GM12891 (cell line): ENCODE measurements at places on chromosomes 11 and 22.

- no peak for DNase-seq
Observed at GRCh38 chr11:85590848-85591483, 36.2 kb downstream of the DLG2 start.

DNA sequence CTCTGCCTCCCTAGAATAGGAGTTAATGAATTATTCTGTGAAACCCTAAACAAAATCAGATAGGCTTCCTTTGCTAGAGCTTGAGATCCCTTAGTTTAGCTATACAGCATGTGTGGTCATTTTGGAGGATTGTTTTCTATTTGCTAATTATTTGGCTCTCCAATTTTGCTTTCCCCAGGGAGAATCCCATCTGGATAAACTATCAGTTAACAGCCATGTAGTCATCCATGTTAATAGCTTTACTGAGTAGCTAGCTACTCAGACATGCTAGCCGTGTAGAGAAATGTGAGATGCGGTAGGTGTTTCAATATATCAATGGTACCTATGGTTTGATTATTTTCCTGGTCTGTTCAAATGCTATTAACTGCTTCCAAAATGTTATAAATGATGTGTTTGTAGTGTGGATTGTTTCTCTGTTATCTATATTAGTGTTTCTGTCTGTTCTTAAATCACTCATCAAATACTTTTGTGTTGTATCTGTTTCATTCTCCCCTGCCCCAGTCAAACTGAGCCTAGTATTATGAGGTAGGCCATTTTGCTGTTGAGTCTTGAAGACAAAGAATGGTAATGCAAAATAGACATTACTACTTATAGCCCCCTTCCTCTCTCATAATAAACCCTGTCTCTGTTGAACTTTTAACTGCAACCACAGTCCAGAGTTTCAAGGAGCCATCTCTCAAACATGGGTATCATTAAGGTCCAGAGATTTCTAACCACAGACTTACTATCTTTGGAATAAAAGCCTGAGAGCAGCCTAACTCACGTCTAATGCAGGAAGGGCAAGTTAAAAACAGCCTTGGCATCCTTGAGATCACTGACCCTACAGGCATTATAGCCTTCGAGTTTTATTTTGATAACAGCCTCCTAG lies 56.1 kb upstream of the GRAMD1B start:
- DNase-seq, result no peak

- no peak for DNase-seq
Observed at GRCh38 chr11:45669956-45670355, 4.5 kb upstream of the CHST1 start.

- no peak for DNase-seq
Observed at GRCh38 chr11:68142028-68142412, 20.8 kb upstream of the CHKA start.

- no peak for DNase-seq
Observed at GRCh38 chr11:41301023-41301422, 158.4 kb downstream of the LRRC4C start.

DNA sequence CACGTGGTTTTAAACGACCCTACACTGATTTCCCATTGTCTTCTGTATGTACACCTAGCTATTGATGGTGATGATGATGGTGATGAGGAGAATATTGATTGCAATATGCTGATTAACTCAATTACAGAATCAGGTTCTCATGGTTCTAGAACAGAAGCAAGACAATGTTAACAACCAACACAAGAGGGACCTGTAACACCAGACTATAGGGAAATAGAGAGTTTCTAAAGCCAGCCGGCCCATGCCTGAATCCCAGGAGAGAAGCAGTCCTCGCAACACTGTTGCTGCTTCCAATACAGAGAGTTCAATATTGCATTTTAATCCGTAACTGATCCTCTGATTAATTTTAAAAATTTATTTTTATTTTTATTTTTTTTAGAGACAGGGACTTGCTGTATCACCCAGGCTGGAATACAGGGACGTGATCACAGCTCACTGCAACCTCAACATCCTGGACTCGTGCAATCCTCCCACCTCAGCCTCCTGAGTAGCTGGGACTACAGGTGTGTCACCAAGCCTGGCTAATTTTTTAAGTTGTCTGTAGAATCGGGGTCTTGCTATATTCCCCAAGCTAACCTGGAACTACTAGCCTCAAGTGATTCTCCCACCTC lies 22.2 kb upstream of the UBASH3B start:
- DNase-seq, result no peak

- no peak for DNase-seq
Observed at GRCh38 chr11:119622454-119623143, 106.4 kb downstream of the NECTIN1 start.

DNA sequence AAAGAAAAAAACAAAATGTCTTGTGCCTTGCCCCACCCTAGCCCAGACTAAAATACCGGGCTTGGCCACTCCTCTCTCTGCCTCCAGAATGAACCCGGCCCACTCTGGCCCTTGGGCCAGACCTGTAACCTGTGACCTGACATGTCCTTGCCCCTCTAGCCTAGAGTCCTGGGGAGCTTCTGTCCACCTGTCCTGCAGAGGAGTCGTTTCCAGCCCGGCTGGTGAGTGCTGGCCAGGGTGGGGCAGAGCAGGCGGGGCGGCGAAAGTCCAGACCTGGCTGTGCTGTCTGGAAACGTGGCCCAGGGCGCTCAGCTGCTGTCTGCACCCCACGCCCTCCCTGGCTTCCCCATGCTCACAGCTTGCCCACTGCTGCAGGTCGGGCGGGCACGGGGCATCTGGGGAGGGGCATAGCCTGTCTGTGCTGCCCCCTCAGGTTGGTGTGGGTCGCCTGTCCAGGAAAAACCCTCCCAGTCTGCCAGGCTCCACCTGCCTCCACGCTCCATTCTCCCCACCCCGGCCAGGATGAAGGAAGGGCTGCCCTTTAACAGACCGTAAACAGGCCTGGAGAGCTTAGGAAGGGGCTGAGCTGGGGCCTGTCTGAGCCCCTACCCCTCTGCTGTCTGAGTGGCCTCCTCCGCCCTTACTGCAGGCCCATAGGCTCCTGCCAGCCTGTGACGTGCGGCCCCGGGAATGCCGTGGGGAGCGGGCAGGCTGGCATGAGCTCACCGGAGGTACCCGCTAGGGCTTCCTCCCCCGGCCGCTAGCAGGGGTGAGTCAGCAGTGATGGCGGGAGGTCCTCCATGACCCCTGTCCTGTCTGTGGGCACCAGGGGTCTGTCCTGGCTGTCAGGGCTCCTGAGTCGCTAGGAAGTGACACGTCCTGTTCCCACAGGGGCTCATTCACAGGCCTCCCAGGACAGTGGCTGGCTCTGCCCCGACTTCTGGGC lies 1.9 kb downstream of the CD151 start:
- DNase-seq, result no peak

- no peak for DNase-seq
Observed at GRCh38 chr22:36930041-36930935, 16.9 kb downstream of the CSF2RB start.

- no peak for DNase-seq
Observed at GRCh38 chr22:17822087-17822486, 47.8 kb upstream of the BID start.

DNA sequence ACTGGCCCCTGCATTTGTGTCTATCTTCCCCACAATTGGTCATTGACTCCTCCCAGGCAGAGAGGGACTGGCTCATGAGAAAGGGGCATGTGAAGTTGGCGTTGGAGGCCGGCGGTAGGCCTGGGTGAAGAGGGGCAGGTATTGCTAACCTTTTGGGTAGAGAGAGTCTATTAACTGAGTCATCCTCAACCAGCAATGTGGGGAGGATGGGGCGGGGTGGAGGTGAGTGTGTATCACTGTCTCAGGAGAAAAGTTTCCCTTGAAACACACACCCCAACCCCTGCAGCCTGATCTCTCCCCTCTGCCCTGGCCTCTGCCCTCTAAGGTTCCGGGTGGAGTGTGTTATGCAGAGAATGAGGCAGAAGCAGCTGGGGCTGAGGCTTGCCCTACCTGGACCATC lies 60.1 kb upstream of the PHF21B start:
- DNase-seq, result no peak

GRCh38 chr22:39543095-39543494 lies 10.5 kb upstream of the RPS19BP1 start:
- DNase-seq, result no peak

DNA sequence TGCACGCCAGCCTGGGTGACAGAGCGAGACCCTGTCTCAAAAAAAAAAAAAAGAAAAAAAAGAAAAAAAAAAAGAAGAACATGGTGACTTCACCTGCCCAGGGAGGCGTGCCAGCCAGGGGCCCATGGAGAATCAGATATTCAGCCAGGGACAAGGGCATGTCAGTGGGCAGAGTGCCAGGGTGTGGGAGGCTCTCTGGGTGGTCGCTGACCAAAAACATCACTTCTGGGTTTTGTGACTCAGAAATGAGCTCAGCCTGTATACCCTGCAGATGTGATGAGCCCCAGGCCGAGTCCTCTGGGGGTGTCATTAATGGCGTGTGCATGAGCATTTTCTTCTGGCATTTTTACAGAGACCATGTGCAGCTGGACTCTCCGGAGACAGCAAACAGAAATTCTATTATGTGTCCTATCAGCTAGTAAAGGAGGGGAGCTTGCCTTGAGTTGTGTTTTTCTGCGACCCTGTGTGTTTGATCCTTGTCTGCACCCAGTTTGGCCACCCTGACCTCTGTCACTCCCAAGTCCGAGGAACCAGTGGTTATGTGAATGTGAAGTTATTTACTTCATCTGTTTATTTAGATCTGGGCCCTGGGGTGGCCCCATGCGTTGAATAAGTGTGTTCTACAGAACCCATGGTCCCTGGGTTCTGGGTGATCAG lies 53.6 kb downstream of the BCR start:
- no peak for DNase-seq

DNA sequence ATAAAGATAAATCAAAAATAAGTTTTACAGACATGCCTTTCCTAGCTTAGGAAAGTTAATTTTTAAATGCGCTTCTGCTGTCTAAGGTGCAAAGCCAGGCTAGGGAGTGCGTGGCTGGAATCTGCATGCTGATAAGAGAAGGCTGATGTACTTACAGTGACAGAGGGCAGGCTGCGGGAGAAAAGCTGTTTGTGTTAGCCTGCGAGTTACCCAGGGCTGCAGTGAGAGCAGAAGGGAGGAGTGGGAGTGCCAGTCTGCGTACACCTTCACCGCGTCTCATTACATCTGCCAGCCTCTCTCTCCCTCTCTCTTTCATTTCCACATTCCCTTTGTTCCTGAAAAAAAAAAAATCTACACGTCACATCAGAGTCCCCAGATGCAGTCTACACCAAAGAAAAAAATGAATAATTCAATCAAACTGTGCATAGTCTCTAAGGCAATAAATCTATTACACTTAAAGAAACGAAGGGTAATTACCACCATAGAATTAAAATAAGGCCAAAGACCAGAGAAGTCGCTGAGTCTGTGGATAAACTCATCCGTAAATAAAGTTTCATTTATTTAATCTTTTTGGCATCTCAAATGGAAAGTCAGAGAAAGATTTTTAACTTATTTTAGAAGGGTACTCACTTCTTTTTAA lies 126.4 kb upstream of the C11orf58 start:
- no peak for DNase-seq

DNA sequence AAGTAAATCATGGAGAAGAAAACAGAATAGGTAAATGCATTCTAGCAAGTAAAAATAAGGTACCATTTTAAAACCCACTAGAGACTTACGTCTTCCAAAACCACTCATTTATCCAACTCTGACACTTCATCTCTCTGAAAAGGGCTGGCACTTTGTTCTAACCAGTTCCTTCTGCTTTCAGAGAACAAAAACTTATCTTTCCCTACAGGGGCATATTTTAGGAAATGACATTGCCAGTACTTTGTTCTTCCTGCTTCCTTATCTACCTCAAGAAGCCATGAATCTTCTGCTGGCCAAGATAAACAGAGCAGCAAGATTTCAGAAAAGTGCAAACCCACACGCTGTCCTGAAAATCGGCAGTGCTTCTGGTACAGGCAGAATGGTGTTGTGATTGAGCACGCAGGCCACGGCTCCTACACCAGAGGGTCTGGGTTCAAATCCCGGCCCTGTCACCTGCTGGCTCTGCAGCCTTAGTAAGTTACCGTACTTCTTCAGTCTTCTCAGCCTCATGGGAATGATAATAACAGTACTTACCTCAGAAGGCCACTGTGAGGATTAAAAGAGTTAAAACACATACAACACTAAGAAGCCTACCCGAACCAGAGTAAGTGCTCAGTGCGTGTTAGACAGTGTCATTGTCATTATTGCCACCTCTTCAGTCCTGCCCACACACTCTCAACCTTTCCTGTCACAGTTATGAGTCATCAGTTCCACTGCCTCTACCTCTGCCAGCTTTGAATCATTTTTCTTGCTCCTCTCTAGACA lies 11.0 kb downstream of the MPZL3 start:
- DNase-seq, result no peak

DNA sequence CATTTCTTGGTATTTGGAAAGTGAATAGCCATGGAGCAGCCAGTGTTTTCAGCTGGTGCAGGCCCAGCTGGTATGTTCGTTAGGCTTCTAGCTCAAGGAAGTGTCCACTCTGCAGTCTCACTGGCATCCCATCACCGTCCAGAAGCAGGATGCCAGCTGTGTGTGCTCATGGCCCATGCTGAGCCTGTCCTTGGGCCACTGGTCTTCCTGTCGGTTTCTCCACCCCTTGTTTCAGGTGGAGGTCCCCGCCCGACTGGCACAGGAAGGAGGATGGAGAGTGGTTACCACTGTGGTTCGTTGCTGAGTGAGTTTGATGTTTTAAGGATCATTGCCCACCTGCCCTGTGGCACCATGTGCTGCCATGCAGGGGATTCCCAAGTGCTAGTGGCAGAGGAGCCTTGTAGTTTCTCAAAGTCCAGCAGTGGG lies 63.7 kb downstream of the MED15 start:
- no peak for DNase-seq

DNA sequence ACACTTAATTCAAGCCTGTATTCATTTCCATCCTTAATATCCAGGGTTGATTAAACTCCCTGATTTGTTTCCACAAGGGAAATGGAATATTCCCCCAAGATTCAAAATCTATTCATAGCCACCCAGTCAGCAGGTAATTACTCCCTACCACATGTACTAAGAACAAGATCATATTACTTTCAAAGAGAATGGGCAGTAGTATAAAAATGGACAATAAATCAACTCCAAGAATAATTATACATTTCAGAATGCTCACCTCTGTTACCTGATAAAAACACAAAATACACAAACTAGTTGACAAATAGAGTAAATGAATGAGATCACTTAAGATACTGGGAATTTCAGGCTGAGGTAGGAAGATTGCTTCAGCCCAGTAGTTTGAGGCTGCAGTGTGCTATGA lies 8.5 kb upstream of the FEZ1 start:
- no peak for DNase-seq

GRCh38 chr22:45972889-45973253 lies 4.1 kb downstream of the WNT7B start:
- DNase-seq, result no peak

DNA sequence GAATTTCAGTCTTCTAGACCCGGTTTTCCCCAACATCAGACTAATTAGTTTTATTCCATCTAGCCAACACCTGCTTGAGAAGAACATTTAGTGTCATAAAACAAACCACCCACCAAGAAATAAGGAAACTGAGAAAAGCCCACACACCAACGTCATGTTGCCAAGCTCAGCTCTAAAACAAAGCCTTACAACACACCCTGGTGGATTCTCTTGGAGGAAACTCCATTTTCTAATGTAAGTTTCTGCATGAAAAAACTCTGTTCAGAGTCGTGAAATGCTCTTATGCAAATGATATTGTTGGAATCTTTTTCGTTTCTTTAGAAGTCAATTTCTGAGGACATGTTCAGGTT lies 105.0 kb upstream of the RAG2 start:
- no peak for DNase-seq

- DNase-seq, result no peak
Observed at GRCh38 chr11:119990309-119991021, 147.4 kb downstream of the TRIM29 start.

- DNase-seq, result no peak
Observed at GRCh38 chr11:66546368-66546965, at the start of gene ACTN3. Gene ACTN3, plus strand, starts transcription at chr11:66546903. Its CDS starts 35 bp downstream, at chr11:66546938.

GRCh38 chr22:19038728-19039447 lies 83.3 kb downstream of the DGCR2 start:
- DNase-seq, result no peak

GRCh38 chr11:78646564-78647185 lies 72.0 kb upstream of the NARS2 start:
- DNase-seq, result no peak
